NCI-H526 treated with DMSO at 0.1 percent for 48 hours (cell line): ENCODE measurements at places on chromosomes 12 and 14.
A peak's percentile ranks its signal among the peaks of the same experiment; 100 is the strongest.

DNA sequence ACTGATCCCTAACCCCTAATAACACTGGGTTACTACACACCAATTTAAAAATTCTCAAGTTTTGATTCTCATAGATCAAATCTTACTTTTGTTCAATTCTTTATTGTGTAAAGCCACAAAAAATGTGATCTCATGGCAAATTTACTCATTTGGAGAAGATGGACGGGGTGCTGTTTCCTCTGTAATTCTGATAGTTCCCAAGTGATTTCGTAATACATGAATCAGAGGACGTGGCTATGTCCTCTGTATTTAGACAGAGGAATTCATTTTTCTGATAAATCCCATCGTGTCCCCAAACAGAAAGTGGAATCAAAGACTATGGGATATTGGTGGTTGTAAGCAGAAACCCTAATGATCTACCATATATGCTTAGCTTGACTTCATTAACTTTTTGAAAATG lies 76.6 kb upstream of the GNG2 start:
- no peak for DNase-seq

DNA sequence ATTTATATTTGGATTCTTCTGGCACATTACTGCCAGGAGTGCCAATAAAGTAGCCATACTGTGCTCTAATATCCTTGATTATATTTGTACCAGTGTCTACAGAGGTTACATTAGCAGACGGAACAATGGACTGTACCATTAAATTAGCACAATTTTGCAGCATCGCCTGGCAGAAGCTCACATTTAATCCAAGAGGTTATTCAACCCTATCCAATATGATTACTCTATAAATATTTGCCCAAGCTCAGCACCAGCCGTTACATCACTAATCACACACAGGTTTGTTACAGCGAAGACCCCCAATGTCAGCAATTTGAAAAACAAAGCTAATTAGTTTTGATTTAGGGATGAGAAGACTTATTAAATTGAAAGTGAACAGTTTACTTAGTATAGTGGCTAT lies 16.9 kb upstream of the MGST1 start:
- DNase-seq: no peak

DNA sequence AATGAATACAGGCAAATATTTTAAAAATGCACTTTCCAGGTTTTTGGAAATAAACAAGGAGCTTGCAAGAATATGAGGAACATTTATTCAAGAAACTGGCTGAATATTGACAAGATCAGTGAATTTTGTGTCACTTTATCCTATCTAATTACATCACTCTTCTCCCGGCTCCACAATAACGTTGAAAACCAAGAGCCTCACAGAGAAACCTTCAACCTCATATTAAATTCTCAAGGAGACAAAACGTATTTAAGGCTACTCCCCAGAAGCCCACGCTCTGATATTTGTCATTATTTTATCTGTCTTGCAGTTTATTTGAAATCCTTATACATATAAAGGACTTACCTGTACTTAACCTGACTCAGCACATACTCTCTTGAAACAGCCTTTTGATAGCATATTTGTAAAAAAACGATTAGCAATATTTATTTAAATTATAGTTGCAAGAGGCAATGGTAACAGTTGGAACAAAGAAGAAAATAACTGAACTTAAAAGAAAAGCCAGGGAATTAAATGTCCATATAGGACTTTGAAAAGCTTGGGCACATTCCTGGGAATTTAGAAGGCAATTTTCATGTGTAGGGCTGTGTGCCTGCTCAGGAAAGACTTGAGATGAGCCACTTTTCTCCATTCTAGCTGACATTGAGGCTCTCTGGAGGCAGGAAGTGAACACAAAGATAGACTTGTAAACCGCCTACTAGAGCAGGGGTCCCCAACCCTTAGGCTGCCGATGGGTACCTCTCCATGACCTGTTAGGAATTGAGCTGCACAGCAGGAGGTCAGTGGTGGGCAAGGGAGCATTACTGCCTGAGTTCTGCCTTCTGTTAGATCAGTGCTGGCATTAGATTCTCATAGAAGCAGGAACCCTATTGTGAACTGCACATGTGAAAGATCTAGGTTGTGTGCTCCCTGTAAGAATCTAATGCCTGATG lies 636.4 kb downstream of the SLC16A7 start:
- DNase-seq: no peak

DNA sequence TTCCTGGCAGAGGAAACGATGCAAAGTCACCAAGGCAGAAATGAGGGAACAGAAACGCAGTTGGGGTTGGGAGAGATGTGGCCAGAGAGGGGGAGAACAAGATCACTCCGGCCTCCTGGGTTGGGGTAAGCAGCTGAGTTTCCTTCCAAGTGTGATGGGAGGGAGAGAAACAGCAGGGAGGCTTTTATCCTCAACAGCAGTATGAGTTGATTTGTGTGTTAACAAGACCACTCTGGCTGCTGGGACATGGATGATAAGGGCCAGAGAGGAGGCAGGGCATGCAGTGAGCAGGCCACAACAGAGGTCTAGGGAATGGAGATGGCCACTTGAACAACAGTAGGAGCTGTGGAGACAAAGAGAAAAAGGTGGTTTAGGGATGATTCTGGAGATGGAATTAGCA lies 66.8 kb downstream of the GLRX5 start:
- DNase-seq: no peak

GRCh38 chr14:54444681-54445080 lies 3.5 kb upstream of the CNIH1 start:
- no peak for DNase-seq

DNA sequence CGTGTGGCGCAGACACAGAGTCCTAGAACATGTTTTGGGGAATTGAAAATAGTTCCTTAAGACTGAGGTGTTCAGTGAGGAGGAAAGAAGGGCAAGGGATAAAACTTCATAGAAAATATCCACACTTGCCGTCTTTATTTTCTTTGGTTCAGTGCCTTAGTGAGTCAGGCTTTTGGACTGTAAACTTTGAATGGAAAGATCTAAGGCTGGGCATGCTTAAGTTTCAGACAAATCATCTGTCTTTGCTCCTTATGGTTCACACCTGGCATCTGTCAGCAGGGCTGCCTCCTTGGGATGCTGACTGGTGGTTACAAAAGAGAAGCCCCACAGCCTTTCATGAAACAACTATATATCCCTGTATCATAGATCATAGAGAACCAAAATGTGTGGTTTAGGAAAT lies 136.3 kb upstream of the PRICKLE1 start:
- DNase-seq: no peak

DNA sequence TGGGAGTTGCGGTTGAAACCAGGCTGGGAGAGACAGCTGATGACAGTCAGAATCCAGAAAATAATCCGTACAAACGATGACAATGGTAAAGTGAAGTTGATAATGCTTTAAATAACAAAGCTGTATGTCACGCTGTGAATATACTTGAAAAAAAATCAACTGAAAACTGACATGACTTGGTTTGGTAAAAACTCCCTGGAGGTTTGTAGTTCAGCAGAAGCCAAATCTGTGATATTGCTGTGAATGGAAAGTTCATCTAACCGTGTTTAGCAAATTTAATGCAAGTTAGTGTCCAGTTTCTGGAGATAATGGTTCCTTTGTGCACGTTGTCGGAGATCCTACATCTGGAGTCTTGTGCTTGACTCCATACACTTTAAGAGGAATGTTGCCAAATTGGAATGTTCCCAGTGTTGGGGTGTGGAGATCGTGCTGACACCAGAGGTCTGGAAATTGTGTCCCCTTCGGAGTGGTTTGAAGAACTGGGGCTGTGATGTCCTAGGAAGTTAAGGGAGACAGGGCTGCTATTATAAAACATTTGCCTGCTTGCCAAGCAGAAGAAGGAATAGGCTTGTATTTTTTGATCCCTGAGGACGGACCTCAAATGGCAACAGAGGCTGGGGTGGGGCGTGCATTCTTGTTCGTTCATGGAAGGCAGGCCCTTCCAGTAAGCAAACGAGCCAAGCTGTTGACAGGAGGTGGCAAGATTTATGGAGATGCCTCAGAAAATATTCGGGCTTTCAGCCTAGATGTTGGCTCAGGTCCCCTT lies 30.6 kb downstream of the PPFIBP1 start:
- DNase-seq: peak; percentile 29

DNA sequence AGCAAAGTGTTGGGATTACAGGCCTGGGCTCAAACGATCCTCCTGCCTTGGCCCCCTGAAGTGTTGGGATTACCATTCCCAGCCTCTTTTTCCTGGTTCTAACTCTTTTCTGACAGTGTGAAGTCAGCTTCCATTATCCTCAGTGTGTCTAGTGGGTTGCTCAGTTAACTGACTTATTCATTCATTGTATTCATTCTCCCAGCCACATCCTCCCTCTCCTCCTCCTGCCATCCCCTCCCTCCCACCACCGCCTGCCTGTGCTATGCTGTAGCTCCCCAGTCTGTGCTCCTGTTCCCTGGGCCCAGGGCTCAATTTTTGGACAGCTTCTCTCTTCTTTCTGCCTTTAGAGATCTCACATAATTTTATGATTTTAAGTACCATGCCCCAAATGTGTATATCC lies 19.4 kb downstream of the ATP6V0A2 start:
- no peak for DNase-seq

DNA sequence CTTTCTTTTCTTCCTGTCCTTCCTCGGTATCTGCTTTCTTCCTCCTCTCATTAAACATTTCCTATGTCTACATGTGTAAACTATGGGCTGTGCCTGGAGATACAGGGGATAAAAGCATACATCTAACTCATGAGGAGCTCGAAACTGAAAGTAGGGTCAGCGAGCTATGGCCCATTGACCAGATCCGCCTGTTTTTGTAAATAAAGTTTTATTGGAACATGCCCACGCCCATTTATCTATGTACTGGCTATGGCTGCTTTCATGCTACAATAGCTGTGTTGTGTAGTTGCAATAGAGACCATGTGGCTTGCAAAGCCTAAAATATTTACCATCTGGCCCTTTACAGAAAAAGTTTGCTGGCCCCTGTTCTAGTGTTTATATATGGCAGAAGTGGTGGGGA lies 500.8 kb upstream of the GARIN6 start:
- no peak for DNase-seq

DNA sequence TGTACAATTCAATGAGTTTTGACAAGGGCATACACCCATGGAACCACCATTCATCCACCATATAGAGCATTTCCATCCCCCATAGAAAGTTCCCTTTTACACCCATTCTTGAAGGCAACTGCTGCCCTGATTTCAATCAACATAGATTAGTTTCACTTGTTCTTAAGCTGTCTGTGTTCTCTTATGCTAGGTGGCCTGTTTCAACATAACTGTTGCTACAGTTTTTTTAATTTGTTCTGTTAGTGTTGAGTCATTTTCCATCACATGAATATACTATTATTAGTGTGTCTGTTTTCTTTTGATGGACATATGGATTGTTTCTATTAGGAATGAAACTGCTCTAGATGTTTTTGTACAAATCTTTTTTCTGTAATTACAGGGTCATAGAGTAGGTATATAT lies 123.4 kb downstream of the PTPRQ start:
- no peak for DNase-seq

DNA sequence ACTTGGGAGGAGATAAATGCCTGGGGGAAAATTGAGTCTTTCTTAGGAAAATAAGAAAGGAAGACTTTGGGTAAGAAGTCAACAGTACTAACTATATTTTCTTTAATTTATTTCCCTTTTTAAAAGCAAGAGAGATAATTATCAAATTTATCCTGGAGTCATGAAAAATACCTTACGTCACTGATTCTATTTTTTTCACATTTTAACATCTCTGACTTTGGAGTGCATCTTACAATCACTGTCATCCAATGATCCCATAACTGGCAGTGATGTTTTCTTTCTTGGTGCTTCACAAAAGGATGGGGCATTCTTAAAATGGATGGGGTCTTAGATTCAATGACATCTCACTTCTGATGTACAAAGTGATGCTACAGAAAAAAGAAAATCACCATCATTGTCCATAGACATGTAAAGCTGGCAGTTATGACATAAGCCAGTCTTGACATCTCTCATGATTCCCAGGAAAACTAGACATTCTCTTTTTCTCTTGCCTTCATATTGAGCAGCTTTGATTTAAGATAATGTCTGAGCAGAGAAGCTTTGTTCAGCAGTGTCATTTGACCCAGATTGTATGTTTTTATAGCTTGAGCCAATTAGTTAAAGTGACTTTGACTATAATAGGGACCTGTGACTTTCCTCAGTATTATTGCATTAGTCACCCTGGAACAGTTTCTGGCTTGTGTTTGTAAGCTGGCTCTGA lies 236.2 kb downstream of the EGLN3 start:
- DNase-seq: no peak

- DNase-seq: no peak
These were observed 214.7 kb downstream of the NOVA1 start for GRCh38 chr14:26382901-26383685.

DNA sequence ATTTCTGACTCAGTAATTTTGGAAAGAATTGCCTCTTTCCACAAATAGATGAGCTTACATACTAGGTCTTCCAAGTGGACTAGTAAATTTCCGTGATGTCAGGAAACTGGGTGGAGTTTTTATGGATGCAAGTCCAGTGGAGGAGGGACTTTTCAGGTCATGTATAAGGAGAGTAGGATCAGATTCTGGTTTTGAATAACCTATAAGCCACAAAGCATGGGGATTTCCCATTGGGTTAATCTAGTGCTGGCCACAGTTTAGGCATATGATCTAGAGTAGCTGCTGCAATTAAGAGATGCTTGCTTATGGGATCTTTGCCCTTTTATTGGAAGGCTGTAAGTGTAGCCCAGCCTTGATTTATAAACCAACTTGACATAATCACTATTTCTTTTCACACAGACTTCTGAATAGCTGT lies 33.8 kb downstream of the STK38L start:
- no peak for DNase-seq

- no peak for DNase-seq
These were observed 1123.6 kb upstream of the SEL1L start for GRCh38 chr14:82657186-82657675.

DNA sequence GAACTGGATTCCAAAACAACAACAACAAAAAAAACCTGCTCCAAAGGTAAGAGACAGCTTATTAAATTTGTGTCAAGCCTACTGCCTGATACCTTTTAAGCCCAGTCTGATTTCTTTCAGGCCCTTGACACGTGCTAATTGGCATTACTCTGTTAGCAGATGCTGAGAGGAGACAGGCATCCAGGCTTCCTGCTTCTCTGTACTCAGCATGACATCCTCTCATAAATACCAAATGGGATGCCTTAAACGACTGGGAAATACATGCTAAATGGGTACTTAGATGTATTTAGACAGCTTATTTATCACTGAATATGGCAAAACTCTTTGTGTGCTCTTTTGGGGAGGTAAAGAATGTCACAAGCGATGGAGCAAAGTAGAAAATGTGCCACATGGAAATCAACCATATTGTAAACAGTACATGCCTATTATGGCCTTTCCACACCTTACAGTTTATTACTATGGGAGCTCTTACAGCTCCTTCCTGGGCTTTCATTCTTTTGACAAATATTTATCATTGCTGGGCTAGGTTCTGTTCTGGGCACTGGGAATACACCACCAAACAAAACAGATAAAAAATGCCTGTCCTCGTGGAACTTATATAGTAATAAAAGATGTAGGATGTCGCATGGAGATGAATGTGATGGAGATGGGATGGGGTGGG lies 11.5 kb upstream of the PCED1B start:
- DNase-seq: no peak
